ENCODE measurements at places on chromosomes 3 and 15.

GRCh38 chr15:48391950-48392349 lies 60.7 kb downstream of the DUT start:
- DNase-seq = no peak

GRCh38 chr3:14810070-14810791 lies 8.5 kb upstream of the FGD5 start:
- DNase-seq = no peak

- no peak for DNase-seq
Measured at GRCh38 chr15:40593165-40593564, 884 bp upstream of the KNL1 start.

GRCh38 chr3:180229113-180229512 lies 192.4 kb upstream of the PEX5L start:
- DNase-seq = no peak

DNA sequence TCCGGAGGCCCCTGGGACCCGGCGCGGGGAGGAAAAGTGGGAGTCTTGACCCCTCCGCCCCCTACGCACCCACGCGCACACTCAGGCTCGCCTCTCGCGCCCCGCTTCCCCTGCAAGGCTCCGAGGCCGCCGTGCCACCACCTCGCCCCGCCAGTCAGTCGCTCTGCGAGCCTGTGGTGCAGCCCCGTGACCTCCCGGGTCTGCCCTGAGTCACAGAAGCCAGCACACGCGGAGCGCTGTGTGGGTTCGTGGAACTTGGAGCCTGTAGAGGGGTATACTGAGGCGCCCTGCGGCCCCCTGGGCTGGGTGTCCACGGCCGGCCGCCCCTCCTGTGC lies 380 bp upstream of the ALS2CL start:
- DNase-seq = peak; percentile 54

GRCh38 chr3:14237457-14237856 lies 58.8 kb downstream of the LSM3 start:
- DNase-seq = no peak

DNA sequence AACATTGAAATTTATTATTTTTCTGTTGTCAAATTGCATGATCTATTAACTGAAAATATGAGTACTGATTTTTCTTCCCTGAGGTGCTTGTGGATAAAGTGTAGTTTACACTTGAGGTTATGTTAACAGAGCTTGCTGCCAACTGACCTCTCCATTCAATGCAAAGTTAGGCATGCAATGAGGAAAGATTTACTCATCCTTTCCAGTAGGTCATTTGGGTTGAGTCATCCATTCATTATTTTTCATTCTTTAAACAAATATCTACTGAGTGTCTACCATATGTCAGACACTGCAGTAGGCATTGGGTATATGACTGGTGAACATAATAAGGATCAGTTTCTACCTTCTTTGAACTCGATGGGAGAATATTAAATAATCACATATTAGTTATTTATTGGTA lies 604.1 kb downstream of the EDEM1 start:
- no peak for DNase-seq

GRCh38 chr3:10319251-10319650 lies 1.7 kb downstream of the SEC13 start:
- no peak for DNase-seq

DNA sequence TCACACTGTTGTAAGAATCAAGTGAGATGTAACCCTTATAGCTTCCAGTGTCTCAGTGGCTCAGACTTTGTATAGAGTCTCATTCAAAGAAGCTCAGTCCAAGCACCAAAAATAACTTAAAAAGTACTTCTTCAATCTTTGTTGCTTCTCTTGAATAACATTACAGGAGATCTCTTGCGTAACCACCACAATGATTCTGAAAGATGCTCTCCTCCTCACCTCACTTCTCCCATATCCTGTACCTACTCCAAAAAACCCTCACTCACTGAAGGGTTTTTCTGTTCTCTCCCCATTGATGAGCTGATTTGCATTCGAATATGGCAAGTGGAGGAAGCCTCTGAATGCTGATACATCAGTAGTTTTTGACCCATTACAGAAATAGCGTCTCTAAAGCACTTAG lies 39.4 kb upstream of the MRPS22 start:
- DNase-seq = no peak

GRCh38 chr3:122770521-122771202 lies 23.0 kb downstream of the HSPBAP1 start:
- DNase-seq = no peak

GRCh38 chr15:91942720-91943394 lies 89.3 kb downstream of the SLCO3A1 start:
- no peak for DNase-seq

GRCh38 chr3:68060191-68060590 lies 405.8 kb upstream of the SUCLG2 start:
- DNase-seq = no peak

DNA sequence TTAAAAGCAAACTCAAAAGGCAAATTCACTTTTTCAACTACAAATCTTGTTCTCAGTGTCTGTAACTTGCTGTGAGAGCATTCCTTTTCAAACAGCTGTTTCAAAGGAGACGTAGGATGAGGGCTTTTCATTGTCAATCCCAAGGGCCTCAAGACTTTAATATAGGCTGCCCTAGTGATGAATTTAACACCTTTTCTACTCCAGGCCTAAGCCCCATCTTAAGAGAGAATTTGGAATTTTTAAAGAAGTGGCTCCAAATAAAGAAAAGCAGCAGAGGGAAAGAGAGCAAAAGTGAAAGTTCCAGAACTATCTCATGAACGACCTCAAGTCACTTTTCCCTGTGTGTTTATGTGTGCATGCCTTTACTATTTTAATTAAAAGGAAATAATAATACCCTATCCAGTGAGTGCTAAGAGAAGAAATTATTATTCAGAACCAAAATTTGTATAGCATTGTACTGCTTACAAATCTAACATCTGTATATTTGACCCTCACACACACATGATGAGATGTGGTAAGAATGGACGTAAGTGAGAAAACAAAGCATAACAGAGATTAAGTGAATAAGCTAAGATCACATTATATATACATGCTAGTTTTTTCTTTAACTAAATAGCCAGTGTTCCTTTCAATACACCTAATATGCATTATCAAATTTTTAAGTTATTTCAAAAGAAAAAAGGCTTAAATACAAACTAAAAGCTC lies 196.4 kb downstream of the VGLL3 start:
- DNase-seq = no peak

GRCh38 chr3:45126730-45127129 lies 19.4 kb downstream of the CDCP1 start:
- DNase-seq = no peak

GRCh38 chr3:46705022-46705530 lies 3.9 kb downstream of the TMIE start:
- DNase-seq = peak; percentile 73
